Nucleus accumbens (tissue), 56 donors: ENCODE measurements at places on chromosomes 2 and 18.
A peak's percentile ranks its signal among the peaks of the same experiment; 100 is the strongest.

DNA sequence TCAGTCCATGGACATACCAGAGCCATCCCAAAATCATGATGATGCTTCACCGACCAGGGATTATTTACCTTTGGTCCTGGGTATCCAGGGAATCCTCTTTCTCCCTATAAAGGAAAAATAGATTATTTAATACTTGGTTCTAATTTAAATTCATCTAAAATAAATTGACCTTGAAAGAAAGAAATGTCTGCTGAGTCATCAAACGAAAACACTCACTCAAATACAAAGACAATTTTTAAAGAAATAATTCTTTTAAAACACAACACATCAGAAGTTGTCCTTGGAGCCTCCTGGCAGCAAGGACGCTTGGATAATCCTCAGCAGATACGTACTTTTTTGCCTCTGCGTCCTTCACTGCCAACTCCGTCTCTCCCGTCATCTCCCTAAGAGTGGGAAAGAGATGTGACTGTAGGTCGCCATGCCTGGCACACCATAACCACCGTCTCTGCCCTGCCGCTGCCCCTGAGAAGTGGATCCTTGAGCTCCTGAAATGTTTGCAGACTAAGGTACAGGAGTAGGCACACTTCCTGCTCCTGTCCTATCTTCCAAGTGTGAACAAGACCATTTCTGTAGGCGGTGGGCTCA lies 65.6 kb downstream of the COL6A3 start:
- no peak for DNase-seq

GRCh38 chr2:210584834-210585233 lies 28.4 kb downstream of the CPS1 start:
- no peak for DNase-seq

DNA sequence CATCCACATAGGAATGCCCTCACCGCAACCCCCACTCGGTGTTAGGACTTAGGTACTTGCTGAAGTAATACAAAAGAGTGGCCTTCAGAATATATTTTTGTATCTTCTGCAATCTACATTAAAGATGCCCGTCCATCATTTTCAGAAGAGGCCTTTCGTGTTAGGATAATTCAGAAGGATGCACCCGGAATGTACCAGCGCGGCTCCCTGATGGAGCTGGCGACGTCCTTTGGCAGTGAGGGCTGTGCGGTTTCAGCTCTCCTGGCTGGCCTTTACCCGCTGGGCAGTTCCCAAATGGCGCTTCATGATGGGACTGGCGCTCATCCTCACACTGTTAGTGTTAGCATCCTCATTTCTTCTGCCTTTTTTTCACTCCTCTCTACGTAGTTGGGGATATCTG lies 15.3 kb downstream of the TWIST2 start:
- no peak for DNase-seq

- DNase-seq, result no peak
Observed at GRCh38 chr2:221268631-221269030, 303.5 kb downstream of the EPHA4 start.

GRCh38 chr2:237561221-237561620 lies 5.2 kb upstream of the PRLH start:
- no peak for DNase-seq

GRCh38 chr2:20365249-20365817 lies 14.7 kb upstream of the PUM2 start:
- DNase-seq, result no peak

DNA sequence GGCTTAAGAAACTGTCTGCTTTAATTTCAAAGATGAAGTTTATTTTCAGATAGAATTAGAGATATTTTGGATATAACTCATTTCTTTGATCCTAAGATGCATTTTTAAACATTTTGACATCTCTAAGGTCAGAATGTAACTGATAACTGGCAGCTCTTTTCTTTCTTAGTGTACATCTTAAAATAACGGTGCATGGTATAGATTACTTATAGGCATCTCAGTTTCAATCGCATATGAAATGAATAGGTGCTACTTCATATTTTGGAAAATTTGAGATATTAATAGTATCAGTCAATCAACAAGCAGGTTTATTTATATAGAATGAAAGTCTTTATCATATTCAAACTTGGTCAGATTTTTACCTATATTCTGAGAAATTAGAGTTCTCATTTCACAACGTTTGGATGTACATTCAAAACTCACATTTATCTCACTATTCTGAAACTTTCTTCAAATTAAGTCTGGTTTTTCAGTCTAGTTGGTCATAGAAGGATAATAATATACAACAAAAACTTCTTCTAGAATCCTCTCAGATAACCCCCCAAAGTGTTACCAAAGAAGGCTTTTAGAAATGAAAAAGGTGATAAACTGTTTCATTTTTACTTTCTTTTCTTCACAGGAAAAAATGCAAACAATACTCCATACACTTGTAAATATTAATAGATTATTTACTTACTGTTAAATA lies 122.8 kb upstream of the WDSUB1 start:
- DNase-seq, result no peak

DNA sequence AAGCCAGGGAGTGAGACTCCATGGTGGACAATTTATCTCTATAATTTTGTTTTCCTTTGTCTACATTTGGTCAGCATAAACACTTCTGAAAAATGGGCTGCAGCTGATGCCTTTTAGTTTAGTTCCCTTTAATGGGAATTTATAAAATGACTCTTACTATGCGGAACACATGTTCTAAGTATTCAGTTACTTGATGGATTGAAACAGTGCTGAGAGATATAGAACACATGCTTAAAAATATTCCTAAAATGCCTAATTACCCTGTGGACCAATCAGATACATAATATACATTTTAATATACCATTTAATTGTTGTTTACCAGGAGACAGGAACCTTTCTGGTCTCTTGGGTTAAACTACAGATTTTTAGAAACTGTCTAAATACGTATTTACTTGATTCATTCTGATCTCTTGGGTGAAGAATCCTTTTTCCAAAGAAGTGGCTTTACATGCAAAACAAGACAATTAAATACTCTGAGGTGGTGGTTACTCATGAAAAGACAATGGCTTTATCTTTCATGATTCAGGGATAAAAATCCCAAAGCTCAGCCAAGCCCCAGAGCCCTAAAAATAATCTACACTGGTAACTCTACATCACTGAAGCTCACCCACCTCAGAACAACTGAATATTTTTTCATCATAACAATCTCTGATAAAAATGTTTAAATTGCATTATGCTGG lies 128.1 kb upstream of the SERTAD2 start:
- no peak for DNase-seq

DNA sequence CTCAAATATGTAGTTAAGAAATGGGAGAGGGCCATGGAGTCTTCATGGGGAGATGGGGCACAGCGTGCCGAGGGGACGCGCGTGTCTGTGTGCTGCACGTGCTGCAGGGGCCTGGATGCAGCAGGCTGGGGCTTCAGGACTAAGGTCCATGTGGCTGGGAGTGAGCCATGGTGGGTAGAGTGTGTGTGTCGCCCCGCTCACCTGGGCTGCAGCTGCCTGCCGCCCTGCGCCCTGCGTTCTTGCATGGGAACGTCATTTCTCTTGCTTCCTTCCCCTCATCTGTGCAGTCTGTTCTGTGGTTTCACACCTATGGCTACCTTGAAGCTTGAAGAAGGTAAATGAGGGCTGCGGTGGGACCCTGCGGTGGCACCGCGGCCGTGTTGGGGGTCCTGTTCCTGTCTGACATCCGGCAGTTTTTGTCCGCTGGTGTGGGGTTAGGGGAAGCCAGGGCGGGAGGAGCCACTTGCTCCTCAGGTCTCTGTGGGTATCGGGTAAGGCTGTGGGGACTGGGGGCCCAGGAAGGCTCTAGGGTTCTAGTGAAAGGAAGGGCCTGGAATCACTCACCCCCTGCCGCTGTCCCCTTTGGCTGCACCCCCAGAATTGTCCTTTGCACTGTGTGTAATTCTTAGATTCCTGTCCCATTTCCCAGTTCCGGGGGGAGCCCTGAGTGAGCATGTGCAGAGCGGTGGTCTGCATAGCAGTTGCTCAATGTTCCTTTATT lies 54.1 kb upstream of the HS6ST1 start:
- no peak for DNase-seq

- no peak for DNase-seq
Observed at GRCh38 chr2:201952187-201952586, 81.5 kb upstream of the FZD7 start.

- no peak for DNase-seq
Observed at GRCh38 chr2:68993660-68994059, 19.2 kb downstream of the GKN1 start.

DNA sequence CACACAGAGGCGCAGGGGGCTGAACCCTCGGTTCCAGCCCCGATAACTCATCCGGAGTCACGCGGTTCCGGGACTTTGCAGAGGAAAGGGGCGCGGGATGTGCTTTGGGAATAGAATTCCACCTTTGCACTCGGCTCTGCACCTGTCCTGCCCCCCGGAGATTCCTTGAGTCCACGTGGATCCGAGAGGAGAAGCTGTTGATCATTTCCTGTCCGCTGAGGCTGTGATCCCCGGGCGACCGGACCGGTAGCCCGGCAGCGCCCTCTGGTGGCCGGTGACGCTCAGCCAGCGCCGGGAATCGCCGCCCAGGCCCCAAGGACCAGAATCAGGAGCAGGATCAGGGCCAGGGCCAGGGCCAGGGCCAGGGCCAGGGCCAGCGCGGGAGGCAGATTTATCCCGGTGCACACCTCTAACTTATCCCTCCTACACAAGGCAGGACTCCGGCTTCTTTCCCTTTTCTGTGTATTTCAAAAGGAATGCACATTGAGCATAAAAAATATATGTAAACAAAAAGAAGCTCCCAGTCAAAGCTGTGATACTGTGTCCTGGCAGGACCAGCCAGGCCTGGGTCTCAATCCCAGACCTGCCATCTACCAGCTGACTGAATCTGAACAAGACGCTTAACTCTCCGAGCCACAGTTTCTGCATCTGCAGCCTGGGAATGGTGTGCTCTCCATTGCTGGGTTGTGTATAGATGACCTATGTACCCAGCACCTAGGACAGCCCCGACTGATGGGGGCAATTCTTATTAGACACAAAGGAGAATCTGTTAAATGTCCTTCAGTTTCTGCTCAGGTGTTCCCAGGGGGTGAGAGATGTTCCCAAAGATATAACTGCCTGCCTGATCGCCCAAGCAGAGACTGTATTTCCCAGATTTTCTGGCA lies 8.5 kb upstream of the SPATA3 start:
- peak; percentile 76 for DNase-seq

DNA sequence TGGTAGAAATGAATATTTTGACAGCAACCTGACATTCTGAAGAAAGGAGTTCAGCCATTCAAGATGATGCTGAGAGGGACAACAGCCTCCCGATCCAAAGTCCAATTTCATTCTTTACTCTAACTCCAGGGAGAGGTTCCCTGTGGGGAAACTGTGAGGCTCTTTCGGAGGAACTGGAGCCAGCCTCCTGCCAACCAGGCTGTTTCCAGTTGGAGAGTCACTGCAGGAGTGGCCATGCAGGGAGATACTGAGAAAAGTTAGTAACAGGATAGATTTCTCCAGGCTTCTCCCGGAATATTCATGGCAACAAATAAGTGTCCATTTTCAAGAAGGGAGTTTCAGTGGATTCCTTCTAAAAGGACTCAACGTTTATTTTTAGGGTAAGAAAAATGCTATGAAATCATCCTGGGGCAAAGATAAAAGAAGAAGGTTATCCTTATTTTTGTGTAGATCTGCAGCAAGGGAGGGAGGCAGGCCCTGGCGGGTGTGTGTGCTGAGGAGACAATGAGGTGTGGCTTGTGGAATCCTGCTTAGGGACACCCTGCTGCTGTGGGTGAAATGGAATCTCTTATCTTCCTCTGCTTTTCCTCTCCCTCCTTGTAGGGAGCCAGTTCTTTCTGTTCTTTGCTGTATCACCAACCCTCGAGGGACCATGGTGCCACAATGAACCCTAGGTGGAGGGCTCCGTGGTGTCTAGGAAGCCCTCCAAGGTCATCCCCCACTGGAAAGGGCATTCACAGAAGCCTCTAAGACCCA lies 18.1 kb downstream of the KLHL14 start:
- no peak for DNase-seq

DNA sequence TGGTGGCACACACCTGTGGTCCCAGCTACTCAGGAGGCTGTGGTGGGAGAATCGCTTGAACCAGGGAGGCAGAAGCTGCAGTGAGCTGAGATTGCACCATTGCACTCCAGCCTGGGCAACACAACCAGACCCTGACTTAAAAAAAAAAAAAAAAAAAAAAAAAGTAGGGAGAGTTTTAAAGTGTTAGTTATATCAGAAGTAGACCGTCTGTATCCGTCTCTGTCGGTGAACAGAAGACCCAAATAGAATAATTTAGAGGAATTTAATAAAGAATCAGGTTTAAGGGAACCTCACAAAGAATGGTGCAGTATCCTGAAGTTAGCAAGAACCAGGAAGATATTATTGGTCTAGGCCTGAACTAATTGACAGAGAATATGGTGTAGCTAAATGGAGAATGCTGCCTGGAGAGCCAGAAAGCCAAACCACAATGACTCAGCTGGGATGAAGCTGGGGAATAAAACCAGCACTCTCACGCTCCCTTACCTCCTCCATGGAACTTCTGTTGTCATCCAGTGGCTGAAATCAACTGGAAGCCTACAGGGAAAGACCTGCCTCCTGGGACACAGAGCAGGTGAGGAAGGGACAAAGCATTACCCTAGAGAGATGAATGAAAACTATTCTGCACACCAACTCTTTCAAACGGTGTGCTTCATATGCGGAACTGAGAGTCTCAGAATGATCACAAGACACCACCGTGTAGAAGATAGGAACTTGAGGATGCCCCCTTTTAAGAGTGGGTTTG lies 39.1 kb upstream of the PLEKHM3 start:
- DNase-seq, result no peak

- DNase-seq, result no peak
Observed at GRCh38 chr2:74915743-74916142, 42.7 kb upstream of the POLE4 start.

DNA sequence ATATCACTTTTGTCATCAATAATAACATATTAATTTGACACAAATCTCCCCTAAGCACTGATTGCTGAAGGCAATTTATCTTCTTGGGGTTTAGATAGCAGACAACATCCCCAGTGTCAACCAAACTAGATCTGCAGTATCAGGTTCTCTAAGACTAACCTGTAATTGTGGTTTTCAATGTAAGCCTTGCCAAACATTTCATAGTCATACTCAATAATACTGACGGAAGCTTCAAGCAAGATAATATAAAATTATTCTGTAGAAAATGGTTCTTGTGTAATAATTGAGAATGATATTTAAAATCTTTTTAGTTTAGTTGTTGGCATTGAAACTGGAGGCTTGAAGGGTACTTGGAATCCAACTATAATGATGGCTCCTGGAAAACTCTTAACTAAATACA lies 186.3 kb downstream of the RIT2 start:
- DNase-seq, result no peak

DNA sequence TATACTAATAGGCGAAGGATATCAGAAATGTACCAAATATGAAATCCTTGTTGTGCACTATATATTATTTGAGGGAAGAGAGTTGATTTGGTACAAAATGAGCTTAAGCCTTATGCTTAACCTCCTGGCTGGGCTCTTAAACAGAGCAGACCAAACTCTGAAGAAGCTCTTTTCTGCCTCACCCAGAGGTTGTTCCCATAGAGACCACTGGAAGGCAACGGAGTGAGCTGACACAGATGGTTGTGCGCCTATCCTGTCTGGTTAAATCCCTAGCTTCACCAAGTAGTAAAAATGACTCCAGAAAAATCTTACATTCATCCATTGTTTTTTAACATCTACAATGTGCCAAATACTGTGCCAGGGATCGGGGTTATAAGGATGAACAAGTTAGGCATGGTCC lies 55.9 kb upstream of the NOL4 start:
- no peak for DNase-seq

- no peak for DNase-seq
Observed at GRCh38 chr2:180279581-180279980, 272.5 kb upstream of the CWC22 start.

GRCh38 chr2:206614811-206615210 lies 27.5 kb upstream of the FAM237A start:
- no peak for DNase-seq
